ENCODE measurements at places on chromosomes 12 and 14.

DNA sequence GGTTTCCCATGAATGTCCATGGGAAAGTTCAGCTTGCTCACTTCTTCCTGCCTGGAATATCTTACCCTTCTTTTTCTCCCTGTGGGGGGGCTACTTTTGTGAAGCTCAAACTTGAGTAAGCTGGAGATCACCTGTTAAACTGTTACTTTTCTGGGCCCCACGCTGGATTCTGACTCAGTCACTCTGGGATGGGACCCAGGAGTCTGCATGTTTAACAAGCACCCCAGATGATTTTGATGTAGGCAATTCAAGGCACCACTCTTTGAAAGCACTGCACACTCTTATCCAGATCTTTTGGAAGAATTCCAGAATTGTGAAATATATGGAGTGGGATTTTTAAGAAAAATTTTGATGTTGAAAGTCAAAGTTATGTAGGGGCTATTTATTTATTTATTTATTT, 46.3 kb upstream of the IGF1 start:
- DNase-seq: no peak

GRCh38 chr12:74537126-74537706, 419 bp upstream of the ATXN7L3B start:
- DNase-seq: peak; percentile 28

- DNase-seq: peak; percentile 72
Observed at GRCh38 chr12:127268213-127268612, 998.8 kb upstream of the TMEM132C start.

DNA sequence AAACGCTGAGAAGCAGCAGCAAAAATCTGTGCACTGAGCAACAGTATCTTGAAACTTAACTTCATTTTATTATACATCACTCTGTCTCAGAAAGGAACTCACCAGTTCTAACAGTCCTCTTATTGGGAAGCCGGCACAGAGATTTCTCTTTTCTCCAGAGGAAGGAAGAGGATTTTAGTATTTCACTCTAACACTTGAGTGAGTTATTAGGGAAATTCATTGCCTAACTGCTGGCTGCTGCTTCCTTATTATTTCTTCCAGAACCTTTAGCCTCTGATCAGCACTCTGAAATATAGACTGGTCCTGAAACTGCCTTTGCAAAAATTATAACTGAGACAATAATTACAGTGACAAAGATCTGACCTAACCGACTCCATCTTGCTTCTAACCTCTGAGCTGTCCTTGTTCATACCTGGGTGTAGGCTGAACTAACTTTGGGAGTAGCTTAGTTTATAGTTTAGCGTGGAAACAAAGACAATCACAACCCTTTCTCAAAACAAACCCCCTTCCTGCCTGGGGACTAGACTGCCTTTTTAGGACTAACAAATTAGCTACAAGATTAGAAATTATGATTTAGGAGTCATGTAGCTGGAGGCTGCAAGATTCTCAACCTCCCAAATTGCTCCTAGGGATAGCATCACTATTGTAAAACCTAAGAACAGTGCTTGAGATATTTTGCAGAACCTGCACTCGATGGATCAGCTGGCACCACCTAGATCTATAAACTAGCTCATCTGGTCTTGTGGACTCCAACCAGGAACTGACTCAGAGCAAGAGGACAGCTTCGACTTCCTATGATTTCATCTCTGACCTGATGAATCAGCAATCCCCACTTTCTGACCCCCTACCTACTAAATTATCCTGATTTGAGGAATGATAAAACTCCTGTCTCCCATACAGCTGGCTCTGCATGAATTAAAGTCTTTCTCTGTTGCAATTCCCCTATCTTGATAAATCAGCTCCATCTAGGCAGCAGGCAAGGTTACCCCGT, 117.5 kb downstream of the DYRK2 start:
- DNase-seq: no peak

- no peak for DNase-seq
Observed at GRCh38 chr14:105508069-105508468, 17.0 kb downstream of the TEDC1 start.

Measured in spinal cord (tissue), 10 donors.